ENCODE measurements at places on chromosomes 16 and 17.

GRCh38 chr17:17684906-17685774 is 3.9 kb downstream of the RAI1 start:
- DNase-seq: no peak

DNA sequence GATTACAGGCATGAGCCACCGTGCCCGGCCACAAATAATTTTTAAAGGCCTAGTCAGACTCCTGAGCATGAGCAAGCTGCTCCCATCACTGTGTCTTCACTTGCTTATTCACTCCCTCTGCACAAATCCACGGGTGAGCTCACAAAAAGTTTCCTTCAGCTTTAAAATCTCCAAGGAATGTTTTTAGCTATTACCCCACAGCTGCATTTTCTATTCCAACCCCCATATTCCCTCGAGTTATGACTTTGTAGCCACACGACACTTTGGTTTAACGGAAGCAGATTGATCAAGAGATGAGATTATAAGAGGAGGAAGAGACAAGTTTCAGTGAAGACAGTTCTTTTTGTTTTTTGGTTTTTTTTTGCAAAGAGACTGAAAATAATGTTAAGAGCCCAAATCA is 49.1 kb upstream of the SLC25A19 start:
- no peak for DNase-seq

DNA sequence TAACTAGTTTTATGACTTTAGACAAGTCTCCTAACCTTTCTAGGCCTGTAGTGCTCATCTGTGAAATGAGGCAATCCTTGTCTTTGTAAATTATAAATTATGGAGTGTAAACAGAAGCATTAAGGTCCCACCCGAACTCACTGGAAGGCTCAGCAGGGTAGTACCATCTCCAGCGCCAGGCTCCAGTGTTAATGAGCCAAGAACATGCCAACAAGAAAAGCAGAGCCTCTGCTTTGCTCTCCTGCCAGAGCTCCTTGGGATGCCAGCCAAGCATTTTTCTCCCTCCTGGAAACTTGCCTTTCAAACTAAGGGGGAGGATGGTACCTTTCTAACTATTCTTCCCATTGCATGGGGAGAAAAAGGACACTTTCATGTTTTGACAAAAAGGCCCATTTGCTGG is 14.9 kb downstream of the LIMD2 start:
- no peak for DNase-seq

- DNase-seq: no peak
These were observed 574 bp downstream of the MPP3 start for GRCh38 chr17:43832168-43832975.

DNA sequence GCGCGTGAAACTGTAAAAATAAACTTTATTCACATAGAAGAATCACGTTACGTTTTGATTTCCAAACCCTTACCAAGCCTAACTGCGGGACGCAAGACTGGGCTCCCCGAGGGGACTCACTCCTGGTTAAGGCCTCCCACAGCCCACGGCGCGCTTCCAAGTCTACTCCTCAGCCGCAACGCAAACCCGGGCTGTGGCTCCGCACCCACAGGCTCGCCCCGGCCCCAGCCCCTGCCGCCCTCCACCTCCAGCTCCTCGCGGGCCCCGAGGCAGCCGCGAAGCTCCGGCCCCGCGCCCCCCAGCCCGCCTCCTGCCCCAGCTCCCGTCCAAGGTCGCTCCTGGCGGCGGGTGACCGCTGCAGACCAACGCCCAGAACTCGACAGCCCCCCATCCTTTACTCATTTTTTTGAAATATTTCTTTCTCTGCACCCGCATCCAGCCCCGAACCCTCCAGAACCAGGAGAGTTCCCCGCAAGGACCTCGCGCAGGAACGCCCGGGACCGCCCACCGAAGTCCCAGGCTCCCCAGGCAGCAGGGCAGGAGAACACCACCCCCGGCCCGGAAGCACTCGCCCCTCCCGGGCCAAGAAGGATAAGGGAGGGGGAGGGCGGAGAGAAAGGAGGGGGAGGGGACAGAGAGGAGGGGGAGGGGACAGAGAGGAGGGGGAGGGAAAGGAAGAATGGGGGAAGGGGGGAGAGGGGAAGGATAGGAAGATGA is 912 bp downstream of the USP22 start:
- DNase-seq: peak; percentile 60

DNA sequence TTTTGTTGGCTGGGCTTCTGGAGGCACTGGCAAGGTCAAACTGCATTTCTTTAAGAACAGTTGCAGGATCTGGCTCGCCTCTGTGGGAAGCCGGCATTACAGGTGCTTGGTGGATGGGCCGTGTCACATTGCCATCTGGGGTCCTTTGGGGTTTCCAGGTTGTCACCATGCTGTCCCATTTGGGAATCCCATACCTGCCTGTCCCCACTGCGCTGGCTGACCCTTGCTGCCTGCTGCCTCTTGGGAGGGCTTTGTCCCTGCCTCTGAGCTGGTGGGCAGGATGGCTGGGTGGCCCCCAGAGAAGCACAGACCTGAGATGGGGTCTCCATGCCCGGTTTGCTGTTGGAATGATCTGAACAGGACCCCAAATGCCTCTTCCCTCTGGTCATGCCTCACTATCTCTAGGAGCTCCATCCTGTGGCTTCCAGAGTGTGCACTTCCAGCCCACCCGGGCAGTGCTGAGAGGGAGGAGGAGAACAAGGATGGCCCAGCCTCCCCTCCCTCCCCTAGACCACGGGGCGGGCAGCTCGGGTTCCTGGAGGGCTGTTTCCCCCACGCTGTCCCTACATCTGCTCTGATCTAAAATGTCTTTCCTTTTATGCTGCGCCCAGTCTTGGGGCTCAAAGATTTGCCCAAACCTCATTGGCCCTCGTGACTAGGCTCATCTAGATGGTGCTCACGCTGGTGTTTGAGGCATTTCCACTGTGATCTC is 28.0 kb downstream of the OR1D5 start:
- DNase-seq: no peak

DNA sequence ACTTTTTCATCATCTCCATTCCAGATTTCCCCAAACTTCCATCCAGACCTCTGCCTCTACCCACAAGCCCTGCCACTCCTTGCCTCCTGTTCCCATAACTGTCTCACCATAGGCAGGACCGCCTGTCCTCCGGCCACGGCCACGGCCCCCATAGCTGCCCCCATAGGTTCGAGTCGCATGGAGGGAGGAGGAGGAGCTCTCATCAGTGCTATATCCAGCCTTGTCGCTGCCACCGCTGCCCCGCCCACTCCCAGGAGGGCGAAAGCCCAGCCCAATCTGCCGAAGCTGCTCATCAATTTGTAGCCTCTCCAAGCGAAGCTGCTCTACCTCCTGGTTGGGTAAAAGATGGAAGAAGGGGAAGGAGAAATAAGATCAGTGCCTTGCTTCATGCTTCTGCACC is 3.4 kb upstream of the SOX15 start:
- no peak for DNase-seq

DNA sequence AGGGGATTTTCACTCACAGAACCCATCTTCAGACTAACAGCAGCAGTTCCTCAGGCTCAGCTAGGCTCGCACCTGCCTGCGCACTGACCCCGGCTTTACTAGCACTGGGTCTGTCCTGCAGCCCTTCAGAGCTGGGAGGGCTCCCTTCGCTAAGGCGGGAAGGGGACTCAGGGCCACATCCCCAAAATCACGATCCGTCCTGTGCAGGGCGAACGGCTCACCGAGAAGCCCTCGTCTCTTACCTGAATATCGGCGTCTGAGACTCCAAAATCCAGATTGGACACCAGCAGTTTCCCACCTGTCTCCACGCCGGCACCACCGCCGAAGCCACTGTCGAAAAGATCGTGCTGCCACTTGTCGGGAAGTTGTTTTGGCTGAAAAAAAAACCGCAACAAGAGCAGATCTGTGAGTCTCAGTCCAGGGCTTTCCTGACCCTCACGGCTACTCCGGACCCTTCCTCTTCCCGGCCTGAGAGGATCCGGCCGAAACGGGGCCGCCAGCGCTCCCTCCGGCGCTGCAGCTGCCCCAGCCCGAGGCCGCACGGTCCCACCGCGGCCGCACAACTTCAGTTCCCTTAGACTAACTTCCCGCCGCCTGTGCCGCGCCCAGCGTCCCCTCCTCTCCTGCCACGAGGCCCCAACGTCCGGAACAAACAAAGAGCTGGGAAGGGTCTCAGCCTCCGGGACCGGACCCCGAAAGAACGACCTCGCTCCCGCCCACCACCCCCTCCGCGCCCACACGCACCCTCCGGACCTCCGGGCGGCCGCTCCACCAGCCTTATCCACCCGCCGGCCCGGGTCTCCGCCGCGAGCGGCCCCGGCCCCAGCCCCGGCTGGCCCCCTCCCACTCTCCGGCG is 711 bp downstream of the ALYREF start:
- DNase-seq: no peak

DNA sequence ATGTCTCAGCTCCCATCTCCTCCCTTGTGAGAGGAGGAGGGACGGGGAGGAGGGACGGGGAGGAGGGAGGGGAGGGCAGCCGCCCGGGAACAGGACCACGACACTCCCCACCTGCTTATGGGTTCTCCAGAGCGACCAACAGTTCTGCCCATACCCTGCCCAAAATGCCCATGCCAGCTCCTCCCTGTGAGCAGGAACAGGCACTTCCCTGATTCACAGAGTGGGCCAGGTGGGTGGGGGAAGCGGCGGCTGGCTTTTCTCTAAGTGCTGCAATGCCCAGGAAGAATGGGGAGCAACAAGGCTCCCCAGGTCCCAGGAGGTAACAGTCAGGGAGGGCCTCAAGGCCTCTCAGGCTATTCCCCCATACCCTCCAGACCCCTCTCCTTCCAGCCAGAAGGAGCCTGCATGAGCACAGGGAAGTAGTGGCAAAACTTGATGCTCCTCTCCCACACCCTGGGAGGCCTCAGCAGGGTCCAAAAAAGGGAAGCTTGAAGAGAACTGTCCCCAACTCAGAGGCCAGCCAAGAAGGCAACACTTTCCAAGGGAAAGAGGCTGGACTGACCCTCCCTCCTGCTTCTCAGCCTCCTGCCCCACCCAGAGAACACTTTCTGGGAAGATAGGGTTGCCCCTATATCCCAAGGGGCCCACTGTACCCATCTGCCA is 53.8 kb downstream of the MYO18A start:
- DNase-seq: no peak

DNA sequence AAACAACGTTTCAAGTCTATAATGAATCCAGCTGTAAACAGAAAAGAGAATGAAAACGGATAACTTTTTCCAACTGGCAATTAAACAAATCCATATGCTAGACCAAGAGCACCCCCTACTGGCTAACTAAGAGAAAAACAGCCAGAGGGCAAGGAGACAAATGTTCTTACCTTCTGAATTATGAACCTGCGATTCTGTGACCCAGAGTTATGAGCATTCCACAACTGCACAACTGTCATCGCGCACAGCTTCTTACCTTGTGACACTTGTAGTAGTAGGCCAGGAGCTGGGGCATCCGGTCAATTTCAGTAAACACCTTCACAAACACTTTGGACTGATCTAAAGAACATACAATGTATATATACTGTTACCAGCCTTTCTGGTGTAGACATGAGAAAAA is 18.6 kb downstream of the COG7 start:
- no peak for DNase-seq

DNA sequence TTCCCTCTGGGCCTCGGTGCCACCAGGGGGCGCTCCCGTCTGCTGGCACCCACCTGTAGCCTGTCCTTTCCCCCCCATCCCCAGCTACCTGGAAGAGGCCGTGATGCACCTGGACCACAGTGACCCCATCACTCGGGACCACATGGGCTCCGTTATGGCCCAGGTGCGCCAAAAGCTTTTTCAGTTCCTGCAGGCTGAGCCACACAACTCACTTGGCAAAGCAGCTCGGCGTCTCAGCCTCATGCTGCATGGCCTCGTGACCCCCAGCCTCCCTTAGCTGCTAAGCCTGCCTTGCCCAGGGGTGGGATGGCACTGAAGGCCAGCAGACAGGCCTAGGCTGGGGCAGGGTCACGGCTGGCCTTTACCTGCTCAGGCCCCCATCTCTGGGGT is 818 bp upstream of the NRN1L start:
- peak; percentile 67 for DNase-seq

DNA sequence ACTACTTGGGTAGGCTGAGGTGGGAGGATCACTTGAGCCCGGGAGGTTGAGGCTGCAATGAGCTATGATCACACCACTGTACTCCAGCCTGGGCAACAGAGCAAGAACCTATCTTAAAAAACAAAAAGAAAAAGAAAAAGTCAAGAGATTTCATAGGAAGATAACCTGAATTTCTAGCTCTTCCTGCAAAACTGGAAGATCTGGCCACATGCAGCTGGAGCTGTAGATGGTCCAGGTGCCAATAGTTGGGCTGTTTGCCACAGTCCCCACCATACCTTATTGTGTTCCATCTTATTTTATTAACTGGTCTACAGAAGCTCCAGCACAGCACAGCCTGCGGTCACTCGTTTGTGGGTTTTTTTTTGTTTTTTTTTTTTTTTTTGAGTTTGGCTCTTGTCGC is 15.0 kb downstream of the ATP2A1 start:
- no peak for DNase-seq

- no peak for DNase-seq
These were observed 37.9 kb upstream of the SMIM36 start for GRCh38 chr17:55549140-55549539.

DNA sequence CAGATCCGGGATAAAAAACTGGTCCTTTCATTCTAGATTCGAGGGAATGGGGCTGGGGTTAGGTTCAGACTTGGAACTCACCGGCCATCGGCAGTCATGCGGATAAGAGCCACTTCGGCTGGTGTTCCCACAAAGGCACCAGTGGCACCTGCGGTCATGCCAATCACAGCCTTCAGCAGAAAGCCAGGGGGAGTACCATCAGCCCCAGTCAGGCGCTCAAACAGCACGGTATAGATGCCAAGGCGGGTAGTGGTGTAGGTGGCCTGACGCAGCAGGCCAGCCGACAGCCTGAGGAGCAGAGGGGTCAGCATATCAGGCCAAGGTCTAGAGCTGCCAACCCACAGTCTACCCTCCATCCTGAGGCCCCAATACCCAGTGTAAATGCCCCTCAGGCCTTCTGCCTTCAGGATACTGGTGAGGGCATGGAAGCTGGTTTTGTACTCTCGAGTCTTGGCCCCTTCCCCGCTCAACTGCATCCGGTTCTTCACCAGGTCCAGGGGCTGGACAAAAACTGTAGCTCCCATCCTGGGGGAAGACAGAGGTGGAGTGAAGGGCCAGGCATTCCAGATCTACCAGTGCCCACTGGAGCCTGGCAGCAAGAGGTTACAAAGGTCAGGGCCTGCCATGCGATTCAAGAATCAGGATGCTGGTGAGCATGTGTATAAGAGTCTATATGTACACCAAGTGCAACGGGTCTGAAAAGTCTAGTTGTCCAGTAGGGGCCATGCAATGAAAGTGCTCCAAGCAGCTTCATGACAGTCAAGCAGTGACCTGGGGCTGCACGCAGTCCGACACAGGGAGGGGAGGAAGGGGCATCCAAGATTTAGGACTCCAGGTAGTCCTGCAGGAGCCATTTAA is 929 bp downstream of the SLC25A11 start:
- DNase-seq: no peak

Data from T-helper 17 cell (primary cell).